ENCODE measurements at places on chromosomes 7 and 10.

DNA sequence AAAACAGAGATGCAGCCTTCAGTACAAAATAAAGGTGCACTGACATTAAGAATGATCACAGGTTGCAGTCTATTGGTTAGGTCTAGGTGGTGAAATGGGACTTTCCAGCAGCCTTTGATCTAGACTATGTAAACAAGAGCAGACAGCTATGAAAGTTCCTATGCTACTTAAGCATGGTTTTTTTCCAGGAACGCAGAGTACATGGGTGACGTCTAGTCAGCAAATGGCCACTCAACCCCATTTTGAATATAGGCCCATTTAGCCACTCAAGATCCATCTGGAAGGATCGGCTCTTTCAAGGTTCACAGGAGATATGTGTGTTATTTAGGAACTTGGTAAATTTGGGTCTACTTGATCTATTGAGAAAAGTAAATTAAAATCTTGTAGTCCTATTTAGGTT is 1424.6 kb upstream of the LRRTM3 start:
- DNase-seq = no peak

DNA sequence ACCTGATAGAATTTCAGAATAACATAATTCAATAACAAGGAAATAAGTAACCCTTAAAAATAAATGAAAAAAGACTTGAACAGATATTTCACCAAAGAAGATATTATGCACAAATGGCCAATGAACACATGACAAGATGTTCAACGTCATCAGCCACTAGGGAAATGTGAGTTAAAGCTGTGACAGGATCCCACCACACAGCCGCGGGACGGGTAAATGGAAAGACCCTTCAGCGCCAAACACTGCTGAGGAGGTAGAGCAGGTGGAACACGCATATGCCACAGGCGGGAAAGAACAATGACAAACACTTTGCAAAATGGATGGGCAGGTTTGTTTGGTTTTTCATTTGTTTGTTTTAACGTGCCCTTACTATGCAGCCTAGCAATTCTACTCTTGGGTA is 86.1 kb upstream of the RNF32 start:
- no peak for DNase-seq

DNA sequence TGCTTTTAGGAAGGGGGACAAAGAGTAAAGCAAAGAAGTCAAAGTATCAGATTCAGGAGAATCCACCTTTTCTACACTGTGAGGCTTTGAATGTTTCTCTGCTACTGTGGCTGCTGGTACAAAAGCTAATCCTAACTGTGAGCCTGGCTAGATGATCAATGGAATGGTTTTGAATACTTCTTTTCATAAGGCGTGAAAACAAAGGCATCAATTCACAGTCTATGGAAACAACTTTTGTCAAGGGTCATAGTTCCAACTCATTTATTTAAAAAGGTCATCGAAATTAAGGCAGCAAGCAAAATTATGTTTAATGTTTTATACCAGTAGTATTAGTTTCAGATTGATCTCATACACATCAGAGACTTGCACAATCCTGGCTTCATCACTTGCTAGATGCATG is 118.1 kb downstream of the CTTNBP2 start:
- no peak for DNase-seq

DNA sequence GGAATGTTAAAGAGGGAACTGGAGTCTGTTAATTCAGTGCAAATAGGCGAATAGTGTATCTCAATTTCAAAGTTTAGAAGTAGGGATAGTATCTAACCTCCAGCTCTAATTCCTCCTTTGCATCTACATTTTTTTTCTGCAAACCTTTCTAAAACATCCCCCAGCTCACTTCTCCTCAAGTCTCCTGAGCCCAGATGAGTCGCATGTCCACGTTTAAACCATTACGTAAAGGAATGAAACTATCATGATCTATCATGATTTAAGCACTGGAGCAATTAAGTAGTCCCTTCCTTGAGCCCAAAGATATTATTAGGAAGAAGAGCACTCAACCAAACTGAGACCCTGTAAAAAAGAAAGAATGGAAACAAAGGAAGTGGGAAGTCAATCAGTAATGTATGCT is 29.9 kb downstream of the GPR22 start:
- no peak for DNase-seq

- no peak for DNase-seq
These were observed 1.9 kb downstream of the PON1 start for GRCh38 chr7:95322396-95322795.

DNA sequence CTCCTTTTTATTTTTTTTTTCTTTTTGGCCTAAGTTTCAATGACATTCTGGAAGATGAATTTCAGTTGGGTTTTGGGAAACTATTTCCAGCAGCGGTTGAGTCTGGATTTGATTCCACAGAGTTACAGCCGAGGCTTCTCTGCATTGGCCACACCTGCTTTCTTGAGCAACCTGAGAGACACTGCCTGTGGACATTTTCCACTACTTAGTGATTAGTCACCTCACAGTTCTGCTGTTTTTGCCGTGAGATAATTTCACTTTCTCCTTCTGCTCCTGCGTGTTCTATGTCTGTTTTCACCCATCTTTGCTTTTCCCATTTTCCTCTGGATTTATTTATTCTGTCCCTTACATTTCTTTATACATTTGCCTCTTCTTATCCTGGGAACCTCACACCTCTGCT is 243.0 kb downstream of the BICC1 start:
- DNase-seq = no peak

GRCh38 chr7:2353936-2354185 is 766 bp upstream of the EIF3B start:
- peak; percentile 83 for DNase-seq

GRCh38 chr10:19845503-19846368 is 29.5 kb downstream of the PLXDC2 start:
- peak; percentile 13 for DNase-seq

GRCh38 chr10:111209692-111210091 is 132.9 kb downstream of the ADRA2A start:
- DNase-seq = peak; percentile 69

GRCh38 chr10:80173466-80173865 is 31.9 kb downstream of the ANXA11 start:
- DNase-seq = no peak

DNA sequence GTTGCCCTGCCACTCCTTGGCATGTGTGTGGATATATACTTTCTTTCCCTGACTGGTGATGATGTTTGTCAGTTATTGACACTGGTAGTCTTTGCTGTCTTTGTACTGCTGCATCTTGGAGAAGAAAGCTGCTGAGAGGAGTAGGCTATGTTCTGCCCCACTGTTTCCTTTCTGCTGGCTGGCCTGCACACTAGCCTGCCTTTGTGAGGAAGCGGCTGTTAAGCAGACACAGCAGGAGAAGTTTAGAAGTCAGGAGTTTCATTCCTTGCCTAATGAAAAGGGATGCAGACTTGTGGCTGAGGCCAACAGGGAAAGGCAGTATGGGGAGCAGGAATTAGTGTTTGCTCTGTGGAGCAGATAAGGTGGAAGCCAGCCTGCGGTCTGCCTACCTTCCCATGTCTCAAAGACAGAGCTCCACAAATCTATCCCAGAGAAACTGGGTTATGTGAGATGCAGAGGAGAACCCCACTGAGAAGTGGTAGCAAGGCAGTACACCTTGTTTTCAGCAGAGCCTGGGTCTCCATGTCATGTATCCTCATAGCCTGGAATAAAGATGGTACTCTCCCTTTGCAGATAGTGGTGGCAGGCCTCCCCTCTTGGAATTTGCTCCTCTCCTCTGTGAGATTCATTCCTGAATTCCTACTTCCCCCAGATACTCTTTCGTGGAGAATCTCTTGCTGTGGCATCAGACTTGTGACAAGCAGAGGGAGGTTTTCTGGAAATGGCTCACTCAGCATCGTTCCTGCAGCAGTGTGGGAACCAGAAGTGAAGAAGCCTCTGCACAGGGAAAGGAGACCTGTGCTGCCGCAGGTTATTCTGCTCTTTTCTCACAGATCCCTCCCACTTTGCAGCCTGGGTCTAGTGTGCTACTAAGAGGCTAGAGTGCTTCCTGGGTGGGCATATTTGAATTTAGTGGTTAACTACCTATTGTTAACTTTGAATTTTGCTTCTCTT is 130.2 kb downstream of the LRRC4 start:
- DNase-seq = no peak

- no peak for DNase-seq
These were observed 3.0 kb downstream of the TBATA start for GRCh38 chr10:70782086-70782745.

DNA sequence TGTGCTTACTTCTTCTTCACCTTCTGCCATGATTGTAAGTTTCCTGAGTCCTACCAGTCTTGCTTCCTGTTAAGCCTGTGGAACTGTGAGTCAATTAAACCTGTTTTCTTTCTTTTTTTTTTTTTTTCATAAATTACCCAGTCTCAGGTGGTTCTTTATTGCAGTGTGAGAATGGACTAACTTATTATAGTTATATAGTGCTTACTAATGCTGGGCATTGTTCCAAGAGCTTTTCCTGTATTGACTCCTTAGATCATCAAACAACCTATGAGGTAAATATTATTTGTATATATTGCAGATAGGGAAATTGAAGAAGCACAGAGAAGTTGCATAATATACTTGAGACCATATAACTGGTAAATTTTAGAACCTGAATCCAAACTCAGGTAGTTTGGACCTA is 98.1 kb downstream of the MBL2 start:
- DNase-seq = no peak

GRCh38 chr7:35714407-35714806 is 19.5 kb upstream of the HERPUD2 start:
- DNase-seq = no peak

- no peak for DNase-seq
These were observed 6.5 kb upstream of the PODXL start for GRCh38 chr7:131562941-131563340.

DNA sequence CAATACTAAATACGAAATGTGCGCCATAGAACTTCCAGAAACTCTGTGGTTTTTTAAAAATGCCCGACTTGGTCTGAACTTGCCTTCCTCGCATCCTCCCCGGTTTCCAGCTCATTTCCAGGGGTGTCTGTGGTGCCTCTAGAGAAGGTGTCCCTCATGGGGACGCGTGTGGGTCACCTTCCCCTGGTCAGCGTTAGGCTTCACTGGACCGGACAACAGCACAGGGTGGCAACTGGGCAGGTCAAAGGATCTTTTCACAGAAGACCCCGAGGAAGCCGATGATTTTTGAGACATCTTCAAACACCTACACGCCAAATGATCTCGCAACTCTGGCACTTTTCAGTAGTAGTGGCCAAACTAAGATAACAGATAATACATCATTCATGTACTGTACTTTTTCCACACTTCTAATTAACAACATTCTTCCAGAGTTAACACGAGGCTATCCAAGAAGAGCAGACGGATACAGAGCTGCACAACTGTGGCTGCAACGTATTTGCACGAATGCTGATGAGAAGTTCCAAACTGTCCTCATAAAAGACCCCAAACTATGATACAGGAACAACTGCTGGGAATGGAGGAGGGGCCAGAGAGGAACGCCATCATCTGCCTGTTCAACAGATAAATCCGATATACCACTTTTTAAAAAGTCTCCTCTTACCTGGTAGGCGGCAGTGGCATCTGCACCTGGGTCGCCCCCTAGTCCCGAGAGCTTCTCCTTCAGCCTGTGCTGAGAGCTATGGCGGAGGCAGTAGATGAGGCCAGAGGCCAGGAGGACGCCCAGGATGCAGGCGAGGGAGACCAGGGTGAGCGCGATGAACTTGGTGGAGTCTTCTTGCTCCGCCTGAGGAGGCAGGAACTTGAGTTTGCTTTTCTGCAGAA is 345.5 kb downstream of the DNAJB6 start:
- DNase-seq = no peak

GRCh38 chr7:112293416-112293815 is 86.9 kb downstream of the ZNF277 start:
- peak; percentile 13 for DNase-seq

DNA sequence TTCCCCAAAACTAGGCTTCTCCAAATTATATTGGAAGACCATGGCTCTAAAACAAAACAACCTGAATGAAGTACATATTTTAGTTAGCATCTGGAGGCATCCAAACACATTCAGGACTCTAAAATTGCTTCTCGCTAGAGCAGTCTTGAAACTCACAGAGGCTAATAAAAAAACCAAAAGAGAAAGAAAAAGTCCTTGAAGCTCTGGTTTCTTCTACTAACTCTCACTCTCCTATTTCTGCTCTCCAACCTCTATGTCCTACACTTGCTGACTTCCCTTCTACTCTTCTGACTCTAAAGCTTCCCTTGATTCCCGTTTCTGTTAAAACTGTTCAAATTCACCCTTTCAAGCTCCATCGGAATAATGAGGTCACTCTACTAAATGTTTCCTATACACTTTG is 370.7 kb upstream of the HPS1 start:
- DNase-seq = no peak

DNA sequence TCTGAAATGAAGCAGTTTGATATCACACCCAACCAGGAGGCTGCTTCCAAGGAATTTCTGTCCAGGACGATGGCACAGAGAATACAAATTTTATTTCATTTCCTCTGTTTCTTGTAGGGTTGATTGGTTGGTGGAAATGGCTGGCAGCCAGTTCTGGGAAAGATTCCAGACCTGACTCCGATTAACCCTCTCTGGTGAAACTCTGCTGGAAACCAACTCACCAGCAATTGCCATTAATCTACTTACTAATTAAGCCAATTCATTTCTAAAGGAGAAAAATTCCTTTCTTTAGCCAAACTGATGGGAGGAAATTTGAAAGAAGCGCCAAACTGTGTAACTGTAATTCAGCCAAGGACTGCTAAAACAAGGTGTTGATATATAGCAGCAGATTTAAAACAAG is 10.7 kb downstream of the PTF1A start:
- DNase-seq = peak; percentile 5

DNA sequence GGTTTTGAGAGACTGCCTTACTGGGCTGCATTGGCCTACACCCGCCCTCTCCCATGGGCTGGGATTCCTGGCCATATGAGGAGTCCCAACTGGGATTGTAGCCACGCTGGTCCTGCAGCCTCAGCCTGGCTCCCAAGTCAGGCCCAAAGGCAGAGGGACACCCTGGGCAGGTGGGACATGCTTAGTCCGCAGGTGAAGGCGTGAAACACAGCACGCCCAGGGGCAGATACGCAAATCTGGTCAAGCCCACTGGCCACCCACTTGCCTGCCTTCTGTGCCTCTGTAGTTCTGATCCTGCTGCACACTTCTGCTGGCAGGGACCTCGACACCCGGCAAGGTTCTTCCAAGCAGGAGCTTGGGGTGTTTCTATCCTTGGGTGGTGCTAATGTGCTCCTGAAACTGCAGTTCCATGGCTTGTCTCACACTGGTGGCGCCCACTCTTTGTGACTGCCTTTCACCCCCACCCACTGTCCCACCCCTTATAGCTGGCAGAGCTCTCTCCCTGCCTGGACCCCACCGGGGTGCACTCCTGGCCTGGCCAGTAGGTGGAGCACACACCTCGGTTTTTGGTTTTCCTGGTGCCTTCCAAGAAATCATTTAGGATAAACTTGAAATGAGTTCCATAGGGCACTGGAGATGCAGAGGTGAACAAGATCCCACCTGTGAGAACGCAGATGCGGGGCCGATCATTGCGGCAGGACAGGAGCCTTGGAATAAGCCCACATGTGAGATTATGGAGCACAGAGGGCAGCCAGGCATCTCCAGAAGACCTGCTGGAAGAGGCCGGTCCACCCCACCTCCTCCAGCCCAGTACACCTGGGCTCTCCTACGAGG is 47.9 kb downstream of the MKI67 start:
- no peak for DNase-seq

- DNase-seq = no peak
These were observed 3.5 kb downstream of the FASTK start for GRCh38 chr7:151076863-151077704.

- DNase-seq = peak; percentile 48
These were observed 3.2 kb upstream of the DGKB start for GRCh38 chr7:14905764-14906163.

Measured in NCI-H446 treated with DMSO at 0.1 percent for 48 hours (cell line).